A375 (cell line): ENCODE measurements at places on chromosomes 12 and 14. TPM values are rescaled to one million over a fixed set of nuclear protein-coding genes. Genes with fewer than 3 reads are reported as not detected.

ANKRD33 gene
- not detected in 2 replicates for total RNA-seq

SLCO1B1 gene
- 0.24 TPM in 1 of 2 replicates, not detected in the other for total RNA-seq

FOXM1 gene
- total RNA-seq: 44.6 and 53.8 TPM in 2 replicates

DEGS2 gene
- not detected in 2 replicates for total RNA-seq

GLS2 gene
- total RNA-seq: 0.37 TPM in 1 of 2 replicates, not detected in the other

KRT83 gene
- total RNA-seq: 0.08 and 0.19 TPM in 2 replicates

TAS2R43 gene
- total RNA-seq: not detected in 2 replicates

ESRRB gene
- total RNA-seq: 0.19 and 0.57 TPM in 2 replicates

CCDC177 gene
- total RNA-seq: not detected in 2 replicates
